ENCODE measurements at places on chromosomes 3 and 15.

DNA sequence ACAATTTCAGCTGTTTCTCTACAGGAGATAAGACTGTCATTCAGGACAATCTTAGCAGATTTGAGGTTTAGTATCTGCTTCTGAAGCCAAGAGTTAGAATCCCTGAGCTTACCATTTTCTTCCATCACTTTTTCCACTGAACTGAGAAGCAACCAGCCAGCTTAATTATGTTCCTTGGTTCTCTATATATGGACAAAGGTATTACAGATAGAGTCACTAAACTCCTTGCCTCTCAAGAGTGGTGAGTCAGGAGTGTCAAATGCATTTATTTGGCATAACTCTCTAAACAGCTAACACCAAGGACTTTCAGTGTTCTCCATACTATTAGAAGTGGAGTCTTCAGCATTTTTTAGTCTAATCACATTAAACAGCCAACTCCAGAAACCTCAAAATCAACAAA, 239.3 kb downstream of the ALCAM start:
- DNase-seq, result no peak

- DNase-seq, result no peak
These were observed 19.4 kb upstream of the CX3CR1 start for GRCh38 chr3:39299279-39299678.

DNA sequence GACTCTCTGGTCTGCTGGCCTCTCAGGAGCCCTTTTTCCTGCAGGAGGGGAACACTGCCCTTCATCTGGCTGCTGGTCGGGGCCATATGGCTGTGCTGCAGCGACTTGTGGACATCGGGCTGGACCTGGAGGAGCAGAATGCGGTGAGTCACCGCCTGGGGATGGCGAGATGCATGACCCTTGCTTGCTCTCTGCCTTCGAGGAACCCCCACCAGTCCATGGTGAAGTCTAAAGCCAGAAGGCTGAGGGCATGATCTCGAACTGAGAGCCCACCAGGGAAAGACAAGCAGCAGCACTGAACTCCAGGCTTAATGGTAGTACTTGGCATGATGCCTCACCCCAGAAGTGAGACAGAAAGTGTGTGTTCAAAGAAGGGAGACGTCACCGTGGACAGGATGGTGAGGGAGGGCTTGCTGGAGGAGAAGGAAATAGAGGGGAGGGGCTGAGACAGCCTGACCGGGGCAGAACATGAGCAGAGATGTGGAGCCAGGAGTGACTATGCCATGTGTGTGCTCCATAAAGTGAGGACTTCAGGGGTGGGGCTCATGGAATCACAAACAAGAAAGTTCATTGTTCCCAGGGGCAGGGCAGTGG, 19.2 kb downstream of the ANKDD1A start:
- DNase-seq, result no peak

- DNase-seq, result no peak
These were observed 23.8 kb downstream of the SEMA6D start for GRCh38 chr15:47741082-47741481.

DNA sequence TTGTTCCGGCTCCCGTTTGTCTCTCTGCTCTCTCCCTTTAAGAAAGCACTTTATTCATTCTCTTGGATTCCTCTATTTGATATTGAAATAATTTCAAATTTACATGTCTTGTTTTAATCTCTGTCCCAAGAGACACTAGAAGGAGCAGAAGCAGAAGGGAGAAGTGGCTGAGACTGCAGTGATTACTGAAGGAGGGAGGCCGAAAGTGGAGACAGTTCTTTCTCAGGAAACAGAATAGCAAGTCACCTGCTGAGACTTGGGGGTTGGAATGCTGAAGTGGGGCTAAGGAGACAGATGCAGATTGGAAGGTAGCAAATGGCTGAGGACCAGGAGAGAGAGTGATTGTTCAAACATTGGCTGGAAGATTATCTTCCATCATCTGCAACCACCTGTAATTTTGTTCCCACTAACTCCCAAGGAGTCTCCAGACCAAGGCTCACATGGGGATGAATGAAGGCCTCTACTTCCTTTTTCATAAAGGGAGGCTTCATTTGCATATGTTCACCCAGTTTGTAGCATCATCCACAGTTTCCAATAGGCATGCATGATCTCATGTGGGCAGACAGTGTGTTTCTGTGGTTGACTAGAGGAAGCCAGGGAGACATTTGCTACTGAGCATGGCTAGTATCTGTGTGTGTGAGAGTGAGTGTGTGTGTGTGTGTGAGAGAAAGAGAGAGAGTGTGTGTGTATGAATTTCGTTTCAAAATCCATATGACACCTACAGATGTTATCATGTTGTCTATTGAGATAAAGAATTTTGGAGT, 24.0 kb downstream of the LTF start:
- DNase-seq, result peak; percentile 43

DNA sequence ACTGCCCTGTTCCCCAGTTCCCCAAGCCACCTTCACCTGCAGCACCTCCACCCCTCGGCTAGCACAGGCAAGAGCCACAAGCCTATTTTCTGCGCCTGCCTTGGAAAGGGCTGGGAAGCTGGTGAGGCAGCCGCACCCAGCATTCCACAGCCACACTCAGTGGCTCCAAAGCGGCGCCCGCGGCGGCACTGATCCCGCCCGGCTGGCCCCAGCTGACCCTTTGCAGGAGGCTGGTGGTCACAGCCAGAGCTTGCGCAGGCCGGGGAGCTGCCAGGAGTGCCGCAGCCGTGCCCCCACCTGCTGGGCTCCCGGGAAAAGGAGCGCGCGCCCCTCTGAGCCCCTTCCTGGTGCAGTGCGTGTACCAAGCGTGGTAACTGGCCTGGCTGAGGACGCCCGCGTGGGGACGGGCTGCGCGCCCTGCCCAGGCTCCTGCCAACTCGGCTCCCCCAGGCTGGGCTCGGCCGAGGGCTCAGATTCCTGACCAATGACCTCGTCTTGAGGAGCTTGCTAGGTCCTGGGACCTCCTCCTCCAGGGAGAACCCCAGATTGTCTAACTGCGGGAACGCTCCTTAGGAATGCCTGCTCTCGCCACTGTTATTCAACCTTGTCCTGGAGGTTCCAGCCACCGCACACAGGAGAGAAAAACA, 13.3 kb downstream of the GRAMD2A start:
- DNase-seq, result no peak

DNA sequence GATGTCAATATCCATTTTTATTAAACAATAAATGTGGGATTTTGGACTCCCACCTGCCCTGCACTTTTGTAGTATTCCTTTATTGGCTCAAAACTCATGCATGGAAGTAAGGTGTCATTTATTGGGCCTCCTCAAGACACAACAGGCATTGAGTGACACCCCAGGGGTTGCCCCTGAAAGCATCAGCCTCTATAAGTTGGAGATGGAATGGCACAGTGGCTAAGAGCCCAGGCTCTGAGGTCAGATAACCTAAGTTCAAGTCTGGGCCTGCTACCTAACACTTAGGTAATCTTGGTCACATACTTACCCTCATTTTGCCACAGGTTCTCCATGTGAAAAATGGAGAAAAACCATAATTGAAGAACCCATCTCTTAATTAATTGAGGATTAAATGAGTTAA, 4.6 kb downstream of the CAPN3 start:
- no peak for DNase-seq

- no peak for DNase-seq
These were observed 185.8 kb downstream of the KCNH8 start for GRCh38 chr3:19334120-19334519.

GRCh38 chr15:69861331-69862171, 236.2 kb downstream of the TLE3 start:
- DNase-seq, result no peak

GRCh38 chr3:82044930-82045705, 283.7 kb upstream of the GBE1 start:
- no peak for DNase-seq

- no peak for DNase-seq
These were observed 14.2 kb downstream of the CP start for GRCh38 chr3:149207475-149207874.

GRCh38 chr3:77370413-77370812, 330.5 kb downstream of the ROBO2 start:
- no peak for DNase-seq

DNA sequence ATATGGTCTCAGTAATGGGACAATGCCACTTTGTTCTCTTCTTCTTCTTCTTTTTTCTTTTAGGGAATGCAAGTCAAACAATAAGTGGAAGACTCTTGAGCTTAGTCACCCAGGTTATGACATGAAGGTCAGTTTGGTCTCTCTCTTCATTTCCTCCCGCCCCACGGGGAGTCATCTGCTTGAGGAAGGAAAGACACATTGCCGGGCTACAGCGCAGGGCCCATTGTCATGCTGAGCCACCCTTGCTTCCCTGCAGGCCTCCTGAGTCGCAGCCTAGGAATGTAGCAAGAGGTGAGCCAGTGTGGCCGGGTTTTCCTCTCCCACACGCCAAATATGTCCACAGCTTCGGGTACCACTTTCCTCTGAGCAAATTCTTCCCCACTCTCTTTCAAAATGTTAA, 47.6 kb downstream of the RAP2B start:
- DNase-seq, result no peak

GRCh38 chr3:18618723-18619122, 193.6 kb upstream of the SATB1 start:
- no peak for DNase-seq

DNA sequence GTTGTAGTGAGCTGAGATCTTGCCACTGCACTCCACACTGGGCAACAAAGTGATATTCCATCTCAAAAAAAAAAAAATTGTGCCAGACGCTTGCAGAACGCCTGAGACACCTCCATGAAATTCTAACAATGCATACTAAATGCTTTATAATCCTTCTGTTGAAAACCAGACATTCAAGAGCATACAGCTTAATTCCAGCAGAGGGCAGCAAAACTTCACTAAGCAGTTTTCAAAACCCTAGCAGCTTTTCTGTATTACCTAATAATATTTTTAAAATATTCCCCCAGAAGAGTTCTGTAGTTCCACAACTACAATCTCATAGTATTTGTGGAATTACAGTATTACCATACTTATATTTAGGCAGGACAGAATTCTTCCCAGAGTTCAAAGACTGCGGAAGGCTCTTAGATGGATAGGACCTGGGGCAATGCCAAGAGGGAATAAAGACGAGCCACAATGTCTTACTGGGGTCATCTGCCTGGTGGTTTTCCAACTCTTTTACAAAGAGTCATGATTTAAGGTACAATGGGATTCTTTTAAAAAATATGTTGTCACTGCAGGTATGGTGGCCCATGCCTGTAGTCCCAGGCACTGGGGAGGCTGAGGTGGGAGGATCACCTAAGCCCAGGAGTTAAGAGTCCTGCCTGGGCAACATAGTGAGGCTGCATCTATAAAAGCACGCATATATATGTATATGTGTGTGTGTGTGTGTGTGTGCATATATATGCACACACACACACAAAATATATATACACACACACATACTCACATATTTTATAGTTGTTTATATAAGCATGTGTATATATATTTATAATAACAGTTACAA, 19.6 kb upstream of the TASOR start:
- DNase-seq, result peak; percentile 61

GRCh38 chr3:148955544-148956346, 35.6 kb upstream of the GYG1 start:
- peak; percentile 20 for DNase-seq

- DNase-seq, result peak; percentile 10
These were observed 4.4 kb upstream of the FOXB1 start for GRCh38 chr15:59999612-60000112.

GRCh38 chr3:71634671-71635070, 51.1 kb upstream of the FOXP1 start:
- DNase-seq, result no peak

DNA sequence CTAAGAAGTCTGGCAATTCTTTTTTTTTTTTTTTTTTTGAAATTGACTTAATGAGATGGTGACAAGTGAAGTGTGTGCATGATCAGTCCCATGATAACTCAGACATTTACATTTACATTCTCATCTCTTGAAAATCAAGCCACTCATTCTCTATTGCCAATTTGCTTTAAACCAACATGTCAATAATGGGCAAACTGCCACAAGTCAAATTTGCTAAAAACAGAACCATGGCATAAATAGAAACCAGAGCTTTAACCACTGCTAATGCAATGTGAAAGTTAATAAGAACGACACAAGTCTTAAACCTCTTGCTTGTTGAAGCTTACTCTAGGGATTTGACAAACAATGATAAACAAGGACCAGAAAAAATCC, 12.0 kb upstream of the COL8A1 start:
- no peak for DNase-seq

GRCh38 chr3:121852256-121852655, 17.2 kb downstream of the EAF2 start:
- DNase-seq, result no peak

DNA sequence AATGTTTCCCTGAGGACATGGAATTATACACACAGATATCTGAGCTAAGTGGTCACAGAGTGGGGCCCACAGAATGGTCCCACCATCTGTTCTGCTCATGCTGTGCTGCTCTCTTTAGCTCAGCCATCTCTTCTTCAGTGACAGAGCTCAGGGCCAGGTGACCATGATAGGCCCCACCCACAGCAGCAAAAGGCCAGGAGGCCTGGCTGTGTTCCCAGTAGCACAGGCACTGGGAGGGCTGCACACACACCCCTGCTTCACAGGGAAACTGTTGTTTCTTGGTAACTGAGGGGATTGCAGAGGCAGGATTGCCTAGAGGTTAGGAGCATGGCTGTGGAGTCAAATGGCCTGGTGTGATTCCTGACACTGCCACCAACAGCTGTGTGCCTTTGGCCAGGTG, 4.8 kb upstream of the FBXW12 start:
- no peak for DNase-seq

DNA sequence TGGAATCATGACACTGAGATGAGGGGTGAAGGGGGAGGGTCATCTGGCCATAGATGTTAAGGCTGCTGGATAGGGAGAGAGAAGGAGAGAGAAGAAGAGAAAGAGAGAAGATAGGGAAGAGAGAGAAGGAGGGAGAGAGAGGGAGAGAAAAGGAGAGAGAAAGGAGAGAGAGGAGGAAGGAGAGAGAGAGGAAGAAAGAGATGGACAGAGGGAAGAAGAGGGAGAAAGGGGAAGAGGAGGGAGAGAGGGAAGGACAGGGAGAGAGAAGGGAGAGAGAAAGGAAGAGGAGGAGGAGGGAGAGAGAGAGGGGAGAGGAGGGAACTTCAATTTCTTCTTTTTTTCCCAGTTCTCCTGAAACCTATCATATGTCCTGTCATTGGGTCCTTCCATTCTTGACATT, 15.1 kb upstream of the RBP1 start:
- no peak for DNase-seq

All from GM10248 (cell line).